Stimulated activated naive CD8-positive, alpha-beta T cell treated with anti-CD3 and anti-CD28 coated beads, Interleukin-15, Interleukin-2, amounts not matched to agents 100 U/mL and 50 U/mL, for 24 hours (primary cell): ENCODE measurements at places on chromosomes 3 and 15.
A peak's percentile ranks its signal among the peaks of the same experiment; 100 is the strongest.

GRCh38 chr3:67863869-67864268 lies 209.5 kb upstream of the SUCLG2 start:
- DNase-seq, result no peak

GRCh38 chr3:131303848-131304247 lies 77.7 kb upstream of the NUDT16 start:
- DNase-seq, result no peak

DNA sequence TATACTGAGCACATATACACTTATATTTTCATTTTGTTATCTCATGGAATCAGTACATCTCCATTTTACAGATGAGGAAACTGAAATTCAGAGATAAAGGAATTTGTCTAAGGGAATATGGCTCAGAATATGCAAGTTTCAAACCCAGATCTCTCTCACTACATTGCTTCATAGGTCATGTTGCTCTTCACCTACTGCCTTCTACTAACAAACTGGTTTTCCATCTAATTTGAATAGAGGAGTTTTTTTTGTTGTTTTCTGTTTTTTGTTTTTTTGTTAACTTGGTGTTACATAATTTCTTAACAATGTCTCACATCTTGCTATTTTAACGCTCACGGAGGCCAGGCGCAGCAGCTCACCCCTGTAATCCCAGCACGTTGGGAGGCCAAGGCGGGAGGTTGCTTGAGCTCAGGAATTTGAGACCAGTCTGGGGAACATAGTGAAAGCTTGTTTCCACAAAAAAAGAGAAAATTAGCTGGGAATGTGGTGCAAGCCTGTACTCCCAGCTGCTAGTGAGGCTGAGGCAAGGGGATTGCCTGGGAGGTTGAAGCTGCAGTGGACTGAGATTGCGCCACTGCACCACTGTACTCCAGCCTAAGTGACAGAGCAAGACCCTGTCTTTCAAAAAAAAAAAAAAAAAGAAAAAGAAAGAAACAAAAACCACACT lies 37.0 kb downstream of the FMN1 start:
- DNase-seq, result no peak

DNA sequence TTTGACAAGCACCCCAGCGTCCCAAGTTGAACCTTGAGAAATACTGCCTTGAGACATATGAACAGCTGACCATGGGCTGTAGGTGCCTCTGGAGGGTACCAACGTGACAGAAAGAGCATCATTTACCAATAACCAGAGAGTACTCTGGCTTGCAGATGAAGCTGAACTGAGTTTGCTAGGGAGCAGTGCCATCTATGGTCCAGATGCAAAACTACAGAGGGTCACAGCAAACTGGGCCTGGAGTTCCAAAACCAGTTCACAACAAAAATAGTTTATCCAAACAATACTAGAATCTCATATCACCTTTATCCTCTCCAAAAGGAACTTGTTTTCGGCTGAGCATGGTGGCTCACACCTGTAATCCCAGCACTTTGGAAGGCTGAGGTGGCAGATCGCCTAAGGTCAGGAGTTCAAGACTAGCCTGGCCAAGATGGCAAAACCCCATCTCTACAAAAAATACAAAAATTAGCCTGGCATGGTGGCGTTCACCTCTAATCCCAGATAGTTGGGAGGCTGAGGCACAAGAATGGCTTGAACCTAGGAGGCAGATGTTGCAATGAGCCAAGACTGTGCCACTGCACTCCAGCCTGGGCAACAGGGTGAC lies 69.3 kb downstream of the CHAC1 start:
- DNase-seq, result peak; percentile 27

- DNase-seq, result no peak
Measured at GRCh38 chr3:133746712-133747066, 496 bp downstream of the TF start.

- DNase-seq, result no peak
Measured at GRCh38 chr3:184459355-184459754, 79.5 kb downstream of the CHRD start.

DNA sequence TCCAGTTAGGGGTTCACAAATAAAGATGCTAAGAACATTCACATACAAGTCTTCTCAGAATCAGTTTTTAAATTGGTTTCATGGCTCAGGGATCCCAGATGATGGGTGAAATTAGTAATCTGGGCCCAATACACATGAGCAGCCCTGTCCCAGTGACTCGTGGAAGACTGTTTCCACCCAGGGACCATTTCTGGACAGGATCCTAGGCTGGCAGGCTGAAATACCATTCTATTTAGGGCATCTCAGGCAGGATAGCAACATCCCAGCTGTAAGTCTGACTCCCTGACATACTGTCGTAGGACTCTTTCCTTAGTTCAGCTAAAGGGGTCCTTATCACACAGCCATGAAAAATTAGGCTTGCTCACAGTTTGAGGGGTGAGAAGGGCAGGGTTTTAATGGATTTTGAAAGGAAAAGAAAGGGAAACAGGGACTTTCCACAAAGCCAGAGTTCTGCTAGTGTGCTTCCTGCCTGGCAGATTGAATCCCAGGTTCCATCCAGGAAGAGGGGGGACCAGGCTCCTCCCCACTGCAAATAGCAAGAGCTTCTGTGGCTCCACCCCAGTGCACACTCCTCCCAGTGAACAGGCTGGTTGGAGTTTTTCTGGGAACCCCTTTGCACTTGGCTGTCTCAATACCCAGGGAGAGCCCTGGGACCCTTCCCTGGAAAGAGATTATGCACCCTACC lies 41.3 kb upstream of the LYZL4 start:
- no peak for DNase-seq

DNA sequence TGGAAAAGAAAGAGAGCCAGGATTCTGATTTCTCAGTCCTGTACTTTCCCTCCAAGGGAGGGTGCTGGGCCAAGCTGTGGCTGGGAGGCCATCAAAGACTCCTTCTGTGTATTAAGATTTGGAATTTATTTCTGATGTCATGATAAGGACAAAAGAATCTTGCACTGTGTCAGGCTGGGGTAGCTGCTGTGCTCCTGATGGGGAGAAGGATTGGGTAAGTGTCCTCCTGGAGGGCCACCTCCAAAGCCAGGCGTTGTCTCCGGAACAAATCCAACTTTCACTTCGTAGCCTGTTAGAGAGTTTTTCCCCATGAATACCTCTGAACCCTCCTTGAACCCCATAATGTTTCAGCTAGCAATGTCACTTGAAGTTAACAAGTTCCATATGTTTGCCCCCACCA lies 29.9 kb downstream of the CLDN11 start:
- DNase-seq, result no peak

DNA sequence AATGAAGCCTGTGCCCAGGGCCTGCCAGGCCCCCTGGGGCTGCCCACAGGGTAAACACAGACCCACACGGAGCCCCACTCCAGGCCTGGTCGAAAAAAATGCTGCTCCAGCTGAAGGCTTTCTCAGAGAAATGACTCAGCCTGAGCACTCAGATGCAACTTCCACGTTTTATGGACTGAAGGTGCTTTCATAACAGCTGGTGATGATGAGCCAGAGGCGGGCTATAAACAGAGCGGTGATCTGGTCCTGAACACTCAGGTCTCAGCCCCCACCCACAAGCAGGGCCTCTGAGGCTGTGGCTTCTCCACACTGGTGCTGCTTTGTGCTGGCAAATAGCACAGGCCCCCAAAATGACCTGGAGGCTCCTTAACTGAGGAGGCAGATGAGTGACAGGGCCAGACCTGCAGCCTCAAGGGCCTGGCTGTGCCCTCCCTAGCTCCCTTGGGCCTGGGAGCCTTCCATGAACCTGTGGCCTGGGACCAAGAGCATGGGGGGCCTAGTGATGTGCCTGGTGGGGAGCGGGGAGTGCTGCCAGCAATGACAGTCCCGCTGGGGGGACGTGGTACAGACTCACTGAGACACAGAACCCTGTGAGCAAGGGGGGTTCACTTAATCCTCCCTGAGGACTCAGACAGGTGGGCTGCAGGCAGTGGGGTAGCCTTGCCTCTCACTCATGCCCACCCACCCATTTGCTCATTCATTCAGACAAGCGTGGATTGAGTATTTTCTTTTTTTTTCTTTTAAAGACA lies 23.0 kb upstream of the FURIN start:
- peak; percentile 69 for DNase-seq

DNA sequence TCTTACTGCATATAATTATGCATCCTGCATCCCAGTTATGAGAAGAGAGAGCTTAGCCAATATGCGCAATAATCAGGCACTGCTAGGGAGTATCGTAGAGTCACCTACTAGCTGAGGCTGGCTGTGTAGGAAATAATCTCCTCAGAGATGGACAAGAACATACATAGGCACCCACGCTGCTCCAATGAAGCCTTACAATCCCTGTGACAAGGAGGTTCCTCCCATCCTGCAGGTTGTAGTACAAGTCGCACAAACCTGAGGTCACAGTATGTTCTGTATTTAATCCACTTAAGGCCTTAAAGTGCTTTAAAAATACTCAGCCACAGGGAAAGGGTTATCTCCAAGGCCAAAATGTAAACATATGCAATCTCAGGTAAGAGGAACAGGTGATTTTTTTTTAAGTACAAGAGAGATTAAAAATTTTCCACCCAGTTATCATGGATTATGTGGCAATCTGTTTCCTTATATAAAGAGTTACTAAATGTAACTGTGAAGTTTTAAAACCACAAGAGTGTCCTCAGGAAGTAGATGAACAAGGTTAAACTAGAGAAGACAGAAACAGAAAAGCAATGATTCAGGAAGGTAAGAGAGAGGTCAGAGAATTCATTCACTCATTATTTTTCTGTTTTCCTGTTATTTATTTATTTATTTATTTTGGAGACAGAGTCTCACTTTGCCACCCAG lies 7.5 kb upstream of the COLQ start:
- DNase-seq, result no peak

DNA sequence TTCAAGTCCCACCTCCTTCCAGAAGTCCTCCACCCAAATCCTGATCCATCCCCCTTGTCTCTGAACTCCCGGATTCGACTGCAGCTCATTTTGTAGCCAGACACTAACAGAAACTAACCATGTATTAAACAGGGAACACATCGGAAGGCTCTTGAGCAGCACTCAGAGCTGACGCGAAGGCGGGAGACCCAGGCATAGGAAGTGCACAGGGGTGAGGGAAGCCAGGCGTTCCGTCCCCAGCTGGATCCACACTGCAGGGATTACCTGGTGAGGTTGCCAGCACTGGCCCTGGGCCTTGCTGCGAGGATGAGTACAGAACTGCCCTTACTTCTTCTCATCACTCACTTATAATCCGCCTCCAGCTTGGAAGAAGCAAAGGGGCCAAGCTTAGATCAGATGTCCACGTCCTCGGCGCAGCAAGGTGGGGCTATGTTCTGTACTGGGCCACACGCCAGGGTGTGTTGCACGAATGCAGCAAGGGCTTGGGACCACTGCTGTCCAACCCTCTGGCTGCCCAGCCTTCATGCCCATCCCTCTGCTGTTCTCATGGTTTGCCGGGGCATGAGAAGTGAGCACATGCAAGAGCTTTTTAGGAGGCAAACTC lies 124.2 kb upstream of the SMAD3 start:
- no peak for DNase-seq

DNA sequence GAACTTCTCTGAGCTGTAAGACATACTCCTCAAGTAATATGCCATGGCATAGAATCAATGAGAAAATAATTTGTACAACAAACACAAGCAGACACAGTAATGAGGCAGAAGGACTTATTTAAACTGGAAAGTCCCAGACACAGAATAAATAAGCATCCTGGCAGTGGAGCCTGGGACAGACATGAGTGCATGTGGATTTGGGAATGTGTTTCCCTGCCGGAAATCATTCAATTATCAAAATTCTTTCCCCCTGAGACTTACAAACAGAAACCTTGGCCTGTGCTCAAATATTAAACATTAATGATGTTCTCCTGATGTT lies 520.1 kb downstream of the ROBO1 start:
- DNase-seq, result no peak

- DNase-seq, result no peak
Measured at GRCh38 chr3:61606196-61606595, 44.8 kb downstream of the PTPRG start.

GRCh38 chr15:80732818-80733217 lies 37.7 kb downstream of the ABHD17C start:
- DNase-seq, result no peak

DNA sequence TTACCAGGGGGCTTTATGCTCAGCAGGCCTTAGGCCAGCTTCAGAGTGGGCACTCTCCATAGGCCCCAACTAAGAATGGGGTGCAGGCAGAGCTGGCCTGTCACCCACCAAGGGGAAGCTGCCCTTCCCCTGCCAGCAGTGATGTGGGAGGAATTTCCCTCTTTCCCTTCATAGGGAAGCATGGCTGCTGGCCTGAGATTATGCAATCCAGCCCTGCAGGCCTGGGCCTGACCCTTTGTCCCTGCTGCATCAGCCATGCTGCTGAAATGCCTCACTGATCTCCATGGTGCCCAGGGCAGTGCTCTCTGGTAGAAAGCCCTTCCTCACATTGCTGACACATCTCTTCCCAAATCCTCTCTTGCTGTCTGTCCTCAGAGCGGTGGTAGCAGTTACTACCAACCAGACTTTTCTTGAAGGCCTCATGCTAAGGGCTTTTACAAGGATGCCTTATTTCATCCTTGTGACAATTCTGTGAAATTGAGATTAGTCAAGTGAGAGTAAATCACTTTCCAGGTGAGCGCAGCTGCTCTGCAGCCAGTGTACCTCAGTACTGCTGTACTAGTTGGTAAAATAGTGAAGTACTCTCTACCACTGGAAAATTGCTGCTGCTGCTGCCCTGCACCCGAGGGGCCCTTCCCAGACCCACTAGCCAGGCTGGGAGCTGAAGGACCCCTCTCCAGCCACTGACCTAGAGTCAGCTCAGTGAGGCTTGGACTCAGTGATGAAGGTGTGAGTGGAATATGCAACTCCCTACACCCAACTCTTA lies 33.8 kb downstream of the MRAS start:
- DNase-seq, result no peak

DNA sequence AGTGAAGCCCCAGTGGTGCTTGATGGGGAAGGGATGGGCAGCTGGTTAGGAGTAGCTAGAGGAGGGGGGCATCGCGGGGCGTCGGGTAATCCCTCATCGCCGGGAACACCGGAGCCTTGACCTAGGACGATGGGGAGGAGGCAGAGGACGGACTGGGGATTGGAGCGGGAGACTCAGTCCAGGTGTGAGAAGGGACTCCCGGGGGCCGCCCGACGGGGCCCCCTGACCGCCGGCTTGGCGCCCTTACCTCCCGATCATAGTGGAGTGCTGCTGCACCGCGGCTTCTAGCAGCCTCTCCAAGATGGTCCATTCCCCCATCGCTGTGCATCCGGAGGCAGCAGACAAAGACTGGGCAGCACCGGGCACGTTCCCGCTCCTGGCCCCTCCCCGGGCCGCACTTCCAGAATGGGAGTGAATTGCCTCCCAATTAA lies 612 bp downstream of the GJD2 start:
- no peak for DNase-seq
